Astrocyte (in vitro differentiated cells and primary cell): ENCODE measurements at places on chromosomes 7 and 10. TPM values are rescaled to one million over a fixed set of nuclear protein-coding genes. Genes with fewer than 3 reads are reported as not detected.
A peak's percentile ranks its signal among the peaks of the same experiment; 100 is the strongest.

The NT5C2 gene
- 89.4 and 113 TPM in 2 replicates for total RNA-seq

The EPHA1 gene
- 0.96 and 2.6 TPM in 2 replicates for total RNA-seq

The CRPPA gene
- 3.6 and 3.9 TPM in 2 replicates for total RNA-seq

The DNMBP gene
- total RNA-seq = 17.7 and 24.8 TPM in 2 replicates

The DYNC1I1 gene
- total RNA-seq = 3.2 TPM in 2 replicates

DNA sequence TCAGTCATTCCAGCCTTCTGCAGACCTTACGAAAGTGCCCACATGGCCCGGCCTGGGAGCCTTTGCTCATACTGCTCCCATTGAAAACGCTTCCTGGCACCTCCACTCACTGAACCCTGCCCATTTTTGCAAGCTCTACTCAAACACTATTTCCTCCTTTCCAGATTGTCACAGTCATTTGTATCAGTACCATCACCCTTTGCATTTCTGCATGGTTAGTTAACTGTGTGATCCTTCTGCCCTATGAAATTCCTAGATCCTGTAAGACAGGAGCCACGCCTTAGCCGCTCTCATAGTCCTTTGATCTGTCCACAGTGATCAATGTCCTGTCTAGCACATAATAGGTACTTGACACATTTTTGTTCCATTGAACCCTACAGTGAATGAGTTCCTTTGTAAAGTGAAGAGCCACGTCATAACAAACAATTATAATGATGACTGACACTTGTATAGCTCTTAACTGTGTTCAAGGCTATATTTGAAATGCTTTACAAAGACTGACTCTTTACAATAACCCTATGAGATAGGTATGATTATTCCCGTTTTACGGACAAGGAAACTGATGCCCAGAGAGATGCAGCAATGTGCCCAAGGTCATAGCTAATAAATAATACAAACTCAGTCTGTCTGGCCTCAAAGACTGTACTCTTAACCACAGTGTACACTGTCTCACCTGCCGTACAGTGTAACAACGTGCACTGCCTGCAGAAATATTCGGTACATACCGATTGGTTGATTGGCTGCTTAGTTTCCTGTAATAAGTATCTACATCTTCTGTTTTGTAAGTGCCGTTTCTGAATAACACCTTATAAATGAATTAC lies 16.6 kb upstream of the ITIH2 start:
- H3K4me3 ChIP-seq = no peak overlapping the region
- H3K4me1 ChIP-seq = no peaks in the 10 kb centered on the region
- no peaks in the 10 kb centered on the region for H3K36me3 ChIP-seq
- DNase-seq = no peak
- no peak overlapping the region for H3K27ac ChIP-seq
- H3K27me3 ChIP-seq = no peaks in the 10 kb centered on the region

DNA sequence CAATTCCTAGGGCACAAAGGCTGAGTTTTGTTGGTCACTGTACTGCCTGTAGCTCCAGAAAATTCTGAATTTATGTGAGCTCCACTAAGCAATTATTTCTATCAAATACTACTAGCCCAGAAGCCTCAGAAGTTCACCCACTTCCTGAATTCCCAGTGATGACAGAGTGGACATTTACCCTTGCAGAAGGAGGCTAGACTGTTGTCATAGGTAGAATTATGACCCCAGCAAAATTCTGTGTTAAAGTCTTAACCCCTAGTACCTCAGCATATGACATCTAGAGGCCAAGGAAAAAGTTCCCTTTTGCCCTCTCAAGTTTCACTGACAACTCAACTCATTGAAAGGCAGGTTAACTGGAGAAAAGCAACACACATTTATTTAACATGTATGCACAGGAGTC lies 78.7 kb upstream of the KMT2E start:
- H3K27me3 ChIP-seq = no peaks in the 10 kb centered on the region
- DNase-seq = no peak
- H3K36me3 ChIP-seq = no peaks in the 10 kb centered on the region
- no peaks in the 10 kb centered on the region for H3K4me1 ChIP-seq
- no peak overlapping the region for H3K27ac ChIP-seq
- H3K4me3 ChIP-seq = no peak overlapping the region

DNA sequence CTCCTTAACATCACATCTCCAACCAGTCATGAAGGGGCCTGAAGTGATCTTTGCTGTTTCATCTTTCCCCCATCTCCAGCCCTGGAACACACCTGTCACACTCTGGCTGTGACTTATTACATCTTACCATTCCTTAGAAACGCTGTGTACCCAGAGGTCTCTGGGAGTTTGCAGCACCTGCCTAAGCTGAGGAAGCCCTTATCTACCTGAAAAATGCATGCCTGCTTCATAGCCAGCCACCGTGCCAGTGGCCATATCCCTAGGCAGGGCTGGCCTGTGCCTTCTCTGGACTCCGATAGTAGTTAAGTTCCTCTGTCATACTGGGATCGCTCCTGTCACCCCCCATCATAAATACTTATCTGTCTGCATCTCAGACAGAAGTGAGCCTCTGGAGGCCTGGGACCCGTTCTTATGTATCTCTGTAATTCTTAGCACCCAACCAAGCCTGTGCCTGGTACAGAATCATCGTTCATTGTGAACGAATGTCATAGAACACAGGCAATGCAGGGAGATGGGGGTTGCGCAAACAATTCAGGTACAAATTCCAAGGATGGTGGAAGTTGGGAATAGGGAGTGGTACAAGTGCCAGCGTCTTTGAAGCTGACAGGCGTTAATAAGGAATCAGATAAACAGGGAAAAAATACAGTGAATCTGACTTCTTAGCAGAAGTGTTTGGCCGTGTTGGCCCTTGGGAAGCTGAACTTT lies 254.6 kb downstream of the CAMK1D start:
- H3K4me1 ChIP-seq = peaks cover 9% of the 10 kb centered on the region
- no peak for DNase-seq
- no peaks in the 10 kb centered on the region for H3K27me3 ChIP-seq
- no peaks in the 10 kb centered on the region for H3K36me3 ChIP-seq
- H3K4me3 ChIP-seq = no peak overlapping the region

GRCh38 chr7:80935991-80936780 lies 17.3 kb upstream of the SEMA3C start:
- no peak overlapping the region for H3K4me3 ChIP-seq
- H3K27me3 ChIP-seq = no peaks in the 10 kb centered on the region
- H3K4me1 ChIP-seq = peaks cover 7% of the 10 kb centered on the region
- no peak overlapping the region for H3K27ac ChIP-seq
- no peak for DNase-seq

- no peaks in the 10 kb centered on the region for H3K4me1 ChIP-seq
- H3K36me3 ChIP-seq = no peaks in the 10 kb centered on the region
- H3K27ac ChIP-seq = no peak overlapping the region
These were observed 22.6 kb upstream of the PSMG3 start for GRCh38 chr7:1592299-1592871.

DNA sequence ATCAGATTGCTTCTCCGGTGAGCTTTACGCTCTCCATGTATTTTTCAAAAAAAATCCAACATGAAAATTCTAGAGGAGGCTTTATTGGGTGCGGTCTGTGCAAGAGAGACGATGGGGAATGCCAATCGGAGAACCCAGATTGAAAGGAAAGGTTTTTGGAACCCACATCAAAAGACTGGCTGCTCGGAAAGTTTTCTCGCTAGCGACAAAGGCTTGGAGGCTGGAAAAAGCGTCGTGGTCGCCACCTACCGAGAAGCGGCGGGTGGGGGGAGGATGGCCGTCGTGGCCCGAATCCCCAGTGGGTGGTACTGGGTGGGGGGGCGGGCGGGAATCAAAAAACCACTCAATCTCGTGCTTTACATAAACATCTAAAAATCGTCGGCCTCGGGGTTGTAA lies 1.1 kb upstream of the GTF2I start:
- H3K4me1 ChIP-seq = peaks cover 33% of the 10 kb centered on the region
- H3K4me3 ChIP-seq = peak overlapping the region; percentile 72
- no peaks in the 10 kb centered on the region for H3K36me3 ChIP-seq

GRCh38 chr10:13118784-13119410 lies 18.9 kb downstream of the OPTN start:
- H3K4me1 ChIP-seq = no peaks in the 10 kb centered on the region
- no peak for DNase-seq
- no peaks in the 10 kb centered on the region for H3K27me3 ChIP-seq
- H3K4me3 ChIP-seq = no peak overlapping the region
- H3K36me3 ChIP-seq = peaks cover 49% of the 10 kb centered on the region

DNA sequence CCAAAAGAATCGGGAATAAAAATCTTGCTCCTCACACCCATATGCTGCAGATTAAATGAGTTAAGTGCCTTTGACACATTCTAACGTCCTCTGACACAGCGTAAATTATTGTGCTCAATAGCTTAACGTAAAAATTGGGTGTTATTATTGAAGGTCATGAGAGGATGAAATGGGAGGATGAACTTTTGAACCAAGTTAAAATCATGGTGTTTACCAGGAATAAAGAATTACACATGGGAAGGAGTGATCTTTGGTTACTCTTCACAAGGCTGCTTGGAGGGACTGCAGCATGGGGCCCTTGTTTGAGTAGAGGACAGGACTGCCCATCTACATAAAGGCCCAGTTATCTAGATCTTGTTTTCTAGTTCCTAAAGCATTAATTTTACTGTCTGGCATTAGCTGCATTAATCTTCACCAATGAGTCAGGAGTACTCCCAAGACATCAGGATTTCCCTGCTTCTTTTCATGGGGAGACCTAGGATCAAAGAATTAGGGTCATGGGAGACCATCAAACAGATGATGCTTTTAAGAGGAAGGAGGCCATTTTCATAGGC lies 84.9 kb upstream of the PRR15 start:
- H3K4me1 ChIP-seq = no peaks in the 10 kb centered on the region
- H3K4me3 ChIP-seq = no peak overlapping the region
- H3K36me3 ChIP-seq = no peaks in the 10 kb centered on the region
- H3K27ac ChIP-seq = no peak overlapping the region
- DNase-seq = no peak
- H3K27me3 ChIP-seq = peaks cover 15% of the 10 kb centered on the region
